ENCODE measurements at places on chromosomes 1 and 21.

DNA sequence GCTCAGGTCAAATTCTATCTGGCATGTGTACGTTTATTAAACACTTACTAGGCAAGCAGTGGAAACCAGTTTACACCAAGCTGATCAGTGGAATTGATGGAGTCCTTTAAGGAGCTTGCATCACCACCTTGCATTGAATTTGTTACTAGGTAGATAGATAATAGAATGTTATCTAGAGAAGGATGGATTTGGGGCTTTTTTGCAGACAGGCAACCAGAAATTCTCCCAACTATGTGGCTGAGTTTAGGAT lies 44.9 kb downstream of the HHAT start:
- no peak for DNase-seq

DNA sequence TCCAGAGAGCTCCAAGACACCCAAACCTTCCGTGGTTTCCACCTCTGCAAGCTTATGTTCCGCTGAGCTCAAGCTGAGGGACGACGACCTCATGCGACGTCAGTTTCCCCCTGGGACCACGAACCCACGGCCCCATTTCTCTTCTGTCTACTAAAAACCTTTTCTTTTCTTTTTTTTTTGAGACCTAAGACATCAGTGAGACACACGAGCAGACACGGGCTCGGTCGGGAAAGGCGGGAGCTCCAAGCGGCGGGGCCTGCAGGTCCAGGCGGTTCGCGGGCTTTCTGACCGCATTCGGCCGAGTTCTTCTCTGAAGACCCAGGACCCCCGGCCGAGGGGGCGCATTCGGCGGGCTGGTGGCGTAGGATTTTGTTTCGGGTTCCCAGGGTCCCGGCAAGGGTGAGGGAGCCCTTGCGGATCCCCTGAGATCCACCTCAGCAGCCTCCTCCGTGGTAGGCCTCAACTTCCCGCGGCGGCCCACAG lies 402 bp downstream of the C21orf58 start:
- DNase-seq, result no peak

DNA sequence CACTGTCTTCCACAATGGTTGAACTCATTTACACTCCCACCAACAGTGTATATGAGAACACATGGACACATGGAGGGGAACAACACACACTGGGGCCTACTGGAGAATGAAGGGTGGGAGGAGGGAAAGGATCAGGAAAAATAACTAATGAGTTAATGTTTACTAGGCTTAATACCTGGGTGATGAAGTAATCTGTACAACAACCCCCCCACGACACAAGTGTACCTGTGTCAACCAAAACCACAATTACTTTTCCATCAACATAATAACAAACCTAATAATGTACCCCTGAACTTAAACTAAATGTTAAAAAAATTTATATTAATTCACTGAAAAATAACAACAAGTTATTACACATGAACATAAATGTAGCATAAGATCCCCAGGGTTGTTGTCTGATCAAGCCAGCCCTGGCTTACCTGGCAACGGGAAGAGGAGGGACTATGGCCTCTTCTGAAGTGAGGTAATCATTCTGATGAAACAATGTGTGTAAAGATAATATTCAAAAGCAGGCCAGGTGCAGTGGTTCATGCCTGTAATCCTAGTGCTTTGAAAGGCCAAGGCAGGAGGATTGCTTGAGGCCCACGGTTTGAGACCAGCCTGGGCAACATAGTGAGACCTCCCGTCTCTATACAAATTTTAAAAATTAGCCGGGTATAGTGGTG lies 40.8 kb upstream of the HEATR1 start:
- no peak for DNase-seq

DNA sequence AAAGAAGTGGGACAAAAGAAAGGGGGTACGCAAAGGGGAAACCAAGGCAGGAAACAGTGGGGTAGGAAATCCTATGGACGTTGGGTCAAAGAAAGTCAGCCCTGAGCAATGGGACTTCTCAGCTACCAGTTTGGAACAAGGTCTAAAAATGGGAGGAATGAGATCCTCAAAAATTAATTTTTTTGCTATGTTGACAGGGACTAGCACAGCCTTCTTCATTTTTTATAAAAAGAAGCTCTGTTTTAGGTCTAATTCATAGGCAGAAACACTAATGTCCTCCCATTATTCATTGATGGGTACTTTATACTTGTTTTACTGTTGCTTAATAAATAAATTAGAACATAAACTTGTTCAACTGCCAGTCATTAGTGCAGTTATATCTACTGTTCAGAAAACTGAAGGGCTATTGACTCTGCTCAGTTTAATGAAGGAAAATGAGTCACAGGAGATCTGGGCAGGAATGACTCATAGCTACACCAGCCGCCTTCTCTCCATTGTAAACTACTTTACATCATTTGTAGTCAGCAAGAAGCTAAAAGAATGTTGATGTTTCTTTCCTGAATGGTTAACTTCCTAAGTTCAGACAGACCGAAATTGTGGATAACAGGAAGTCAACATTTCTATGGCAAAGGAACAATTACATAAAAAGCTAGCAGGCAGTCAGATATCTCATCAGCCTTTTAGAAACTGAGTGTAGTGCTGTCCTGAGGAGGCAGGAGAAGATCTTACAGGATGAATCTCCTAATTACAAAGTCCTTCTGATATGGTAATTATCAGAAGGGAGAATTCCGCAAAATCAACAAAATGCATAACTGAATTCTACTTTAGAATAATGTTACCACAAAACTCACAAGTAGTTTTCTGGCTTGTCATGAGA lies 356.4 kb upstream of the PKN2 start:
- no peak for DNase-seq

- DNase-seq, result no peak
These were observed 12.7 kb upstream of the DYNLT5 start for GRCh38 chr1:66739401-66740157.

DNA sequence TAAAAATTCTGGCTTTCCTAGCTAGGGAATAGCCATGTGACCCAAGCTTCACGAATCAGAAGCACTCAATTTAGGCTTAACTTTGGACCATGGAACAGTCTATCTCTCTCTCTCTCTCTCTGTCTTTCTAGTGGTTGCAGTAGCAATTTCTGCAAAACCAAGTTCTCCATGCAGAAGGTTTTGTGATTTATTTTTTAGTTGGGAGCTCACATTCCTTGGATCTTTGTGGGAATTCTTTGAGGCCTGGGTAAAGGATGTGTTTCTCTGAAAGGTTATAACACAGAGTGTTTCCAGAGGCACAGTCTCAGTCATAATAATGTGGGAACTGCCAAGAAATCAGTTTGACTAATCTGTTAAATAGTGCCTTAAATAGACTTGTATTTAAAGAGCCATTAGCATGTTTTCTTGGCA lies 112.3 kb upstream of the COL11A1 start:
- no peak for DNase-seq

DNA sequence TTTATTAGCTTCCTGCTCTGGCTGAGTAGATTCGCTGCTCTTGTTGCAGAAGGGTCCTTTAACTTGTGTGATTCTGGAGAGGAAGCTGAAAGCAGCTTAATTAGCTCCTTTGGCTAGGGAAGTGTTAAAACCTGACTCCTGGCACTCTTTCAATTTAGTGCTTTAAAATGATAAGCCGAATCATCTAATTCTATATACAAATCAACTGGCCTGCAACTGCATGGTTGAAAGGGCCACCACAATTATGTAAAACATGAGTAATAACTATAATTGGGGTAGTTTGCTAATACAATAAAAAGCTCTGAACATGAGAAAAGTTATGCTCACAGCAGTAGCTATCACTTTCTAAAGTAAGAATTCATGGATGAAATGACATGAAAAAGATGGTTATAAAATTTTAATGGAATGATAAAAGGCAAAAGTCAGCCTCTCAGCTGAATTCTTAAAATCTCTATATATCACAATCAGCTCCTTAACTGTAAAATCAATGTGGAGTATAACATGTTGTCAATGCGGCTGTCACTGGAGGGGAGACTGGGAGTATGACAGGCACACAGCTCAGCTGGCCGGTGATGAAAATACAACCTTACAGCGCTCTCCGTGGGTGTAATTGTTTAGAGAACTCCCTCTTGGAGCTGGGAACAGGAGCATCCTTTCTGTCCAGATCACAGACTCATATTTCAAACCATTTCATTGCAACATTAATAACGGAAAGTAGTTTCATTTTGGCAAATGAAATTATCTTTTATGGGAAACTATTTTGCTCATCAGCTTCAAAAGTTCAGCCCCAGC lies 324.4 kb downstream of the KCTD3 start:
- no peak for DNase-seq

DNA sequence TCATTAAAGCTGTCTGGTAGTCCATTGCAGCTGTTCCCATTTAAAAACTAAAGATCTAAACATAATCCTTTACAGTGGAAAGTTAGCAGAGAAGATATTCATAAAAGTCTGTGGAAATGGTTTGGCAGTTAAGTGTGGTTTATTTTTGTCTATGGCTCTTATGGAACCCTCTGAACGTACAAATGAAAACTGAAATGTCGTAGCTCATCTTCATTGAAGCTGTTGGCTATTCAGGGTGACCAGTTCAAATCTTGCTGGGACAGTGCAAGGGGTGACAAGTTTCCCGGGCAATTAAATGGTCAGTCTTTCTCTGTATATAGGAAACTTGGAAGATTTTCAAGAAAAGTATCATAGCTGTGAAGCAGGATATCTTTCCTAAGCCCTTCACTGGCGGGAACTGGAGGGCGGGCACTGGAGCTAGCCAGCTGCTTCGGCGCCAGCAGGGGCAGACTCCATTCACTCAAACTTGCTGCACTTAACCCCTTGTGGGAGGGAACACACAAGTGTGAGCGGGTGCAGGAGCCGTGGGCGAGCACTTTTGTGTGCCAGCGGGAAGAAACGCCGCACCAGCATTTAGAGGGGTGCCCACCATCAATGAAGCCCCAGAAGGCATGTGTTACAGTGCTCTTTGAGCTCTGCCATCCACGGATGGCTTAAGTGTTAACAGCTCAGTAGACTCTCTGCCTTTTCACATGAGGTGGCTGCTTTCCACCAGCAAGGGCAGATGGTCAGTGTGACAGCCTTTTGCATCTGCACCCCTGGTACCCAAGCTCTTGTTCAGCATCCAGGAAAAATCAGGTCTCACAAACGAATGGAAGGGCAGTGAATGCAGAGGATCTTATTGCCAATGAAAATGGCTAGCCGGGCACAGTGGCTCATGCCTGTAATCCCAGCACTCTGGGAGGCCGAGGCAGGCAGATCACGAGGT lies 232.1 kb upstream of the KAZN start:
- no peak for DNase-seq

DNA sequence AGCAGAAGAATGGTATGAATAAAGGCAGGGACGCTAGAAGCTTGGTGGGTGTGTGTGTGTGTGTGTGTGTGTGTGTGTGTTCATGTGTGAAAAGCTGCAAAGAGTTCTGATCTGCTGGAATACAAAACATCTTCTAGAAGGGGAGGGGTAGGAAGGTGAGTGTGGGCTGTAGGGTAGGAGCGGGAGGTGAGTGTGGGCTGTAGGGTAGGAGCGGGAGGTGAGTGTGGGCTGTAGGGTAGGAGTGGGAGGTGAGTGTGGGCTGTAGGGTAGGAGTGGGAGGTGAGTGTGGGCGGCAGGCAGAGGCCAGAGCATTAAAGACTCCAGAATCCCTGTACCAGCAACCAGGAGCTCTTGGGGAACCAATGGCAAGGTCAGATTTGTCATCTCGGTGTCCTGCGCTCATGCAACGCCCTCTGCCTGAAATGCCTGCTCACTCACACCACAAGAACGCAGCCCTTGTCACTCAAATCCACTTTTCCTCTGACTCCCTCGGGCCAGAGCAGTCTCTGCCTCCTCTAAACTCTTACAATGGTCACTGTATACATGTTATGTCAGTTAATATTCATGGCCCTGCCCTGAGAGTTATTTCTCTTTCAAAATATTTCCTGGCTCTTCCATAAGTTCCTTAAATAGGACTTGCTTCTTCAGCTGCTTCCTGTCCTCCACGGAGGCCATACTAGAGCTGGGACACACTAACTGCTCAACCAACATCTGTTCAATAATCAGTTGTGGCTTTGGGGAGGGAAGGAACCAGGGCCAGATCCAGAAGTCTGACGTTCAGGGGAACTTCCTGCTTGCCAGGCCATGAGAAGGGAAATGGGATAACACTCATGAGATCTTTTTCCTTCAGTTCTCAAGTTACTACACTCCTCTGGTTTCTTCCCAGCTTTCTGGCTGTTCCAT lies 53.6 kb upstream of the ZNF644 start:
- DNase-seq, result no peak

- DNase-seq, result no peak
These were observed 37.1 kb upstream of the SOD1 start for GRCh38 chr21:31622397-31622796.

DNA sequence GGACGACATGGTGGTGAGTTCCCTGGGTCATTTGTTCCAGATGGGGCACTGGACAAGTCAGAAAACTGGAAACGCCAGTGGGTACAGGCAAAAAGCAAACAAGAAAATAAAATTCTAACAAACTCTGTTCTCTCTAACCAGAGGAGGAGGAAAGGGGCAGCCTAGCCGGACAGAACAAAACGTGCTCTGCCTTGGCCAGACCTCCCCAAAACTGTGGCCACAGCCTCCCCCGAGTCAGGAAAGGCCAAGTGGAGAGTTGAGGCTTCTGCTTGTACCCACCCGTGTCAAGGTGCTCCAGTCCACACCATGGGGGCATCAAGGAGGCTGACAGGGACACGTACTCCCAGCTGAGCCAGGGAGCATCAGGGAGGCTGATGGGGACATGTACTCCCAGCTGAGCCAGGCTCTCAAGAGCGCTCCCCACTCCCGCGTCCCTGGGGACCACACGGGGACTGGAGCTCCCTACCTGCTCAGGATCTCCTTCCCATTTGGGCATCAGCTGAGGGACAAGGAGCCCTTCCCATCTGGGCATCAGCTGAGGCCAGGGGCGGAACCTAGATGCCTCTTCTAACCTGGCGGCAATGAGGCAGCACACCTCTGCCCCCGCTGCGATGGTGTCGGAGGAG lies 154.8 kb upstream of the COL6A1 start:
- DNase-seq, result no peak

DNA sequence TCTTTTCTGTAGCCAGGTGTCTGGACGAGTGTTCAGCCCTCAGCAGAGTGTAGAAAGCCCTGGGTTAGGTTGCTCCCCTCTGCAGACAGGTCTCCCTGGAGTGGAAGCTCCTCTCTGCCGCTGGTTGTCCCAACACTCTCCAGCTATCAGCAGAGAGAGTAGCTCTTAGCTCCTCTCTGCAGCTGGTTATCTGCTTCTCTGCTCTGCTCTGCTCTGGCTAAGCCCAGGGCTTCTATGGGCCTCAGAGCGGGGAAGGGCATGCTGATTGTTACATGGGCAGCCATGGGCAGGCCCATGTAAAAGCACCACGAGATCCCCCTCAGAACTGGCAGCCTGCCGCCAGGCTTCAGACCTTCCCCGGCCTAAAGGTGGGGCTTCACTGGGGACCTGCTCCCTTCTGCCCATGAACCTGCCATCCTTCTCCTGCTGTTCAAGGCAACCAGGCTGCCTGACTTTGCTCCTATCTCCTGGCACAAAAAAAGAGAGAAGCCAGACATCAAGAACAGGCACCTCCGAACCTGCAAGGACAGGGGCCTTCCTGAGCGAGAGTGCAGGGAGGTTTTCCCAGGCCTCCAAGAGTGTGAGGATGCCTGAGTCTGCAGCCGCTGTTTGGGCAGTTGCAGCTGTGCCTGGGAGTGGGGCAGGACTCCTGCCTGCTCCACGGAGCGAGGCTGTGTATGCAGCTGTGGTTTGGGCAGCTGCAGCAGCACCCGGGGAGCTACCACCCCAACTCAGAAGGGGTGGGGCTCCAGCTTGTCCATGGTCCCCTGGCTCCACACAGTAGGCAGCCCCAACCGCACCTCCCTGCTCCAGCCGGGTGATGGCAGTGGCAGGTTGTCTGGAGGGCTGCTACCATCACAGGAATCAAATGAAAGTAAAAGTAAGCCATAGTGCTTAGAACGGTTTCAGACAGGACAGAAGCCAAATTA lies 973.7 kb downstream of the LTN1 start:
- DNase-seq, result no peak
